Right forelimb (tissue), 1 donor: ENCODE measurements at places on chromosomes 12 and 14.

DNA sequence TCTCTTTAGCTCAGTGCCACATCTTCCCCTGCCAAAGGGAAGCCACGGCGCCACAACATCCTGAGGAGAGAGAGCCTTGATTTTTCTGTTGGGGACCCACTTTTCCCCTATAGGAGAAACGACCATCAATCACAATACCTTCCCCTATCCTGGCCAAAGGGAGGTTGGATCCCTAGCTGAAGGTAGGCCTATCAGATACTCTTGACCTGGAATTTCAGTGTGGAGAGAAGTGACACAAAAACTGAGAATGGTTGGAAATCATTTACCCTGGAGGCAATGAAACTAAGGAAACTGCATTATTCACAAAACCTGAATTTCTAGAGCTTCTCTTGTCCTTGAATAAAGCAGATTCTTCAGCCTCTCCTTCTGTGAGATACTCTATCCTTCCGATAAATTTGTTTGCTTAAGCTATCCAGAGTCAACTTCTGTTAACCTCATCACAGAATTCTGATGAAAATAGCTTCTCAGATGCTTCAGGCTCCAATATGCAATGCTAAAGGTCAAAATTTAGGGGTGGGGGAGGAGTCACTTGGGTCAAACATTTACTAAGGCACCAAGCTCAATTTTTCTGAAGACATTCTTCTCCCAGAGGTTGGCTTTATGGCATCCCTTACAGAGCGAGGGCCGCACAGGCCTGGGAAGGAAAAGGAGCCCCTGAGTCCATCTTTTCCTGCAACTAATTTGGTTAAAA is 27.0 kb upstream of the DUSP6 start:
- DNase-seq = no peak

DNA sequence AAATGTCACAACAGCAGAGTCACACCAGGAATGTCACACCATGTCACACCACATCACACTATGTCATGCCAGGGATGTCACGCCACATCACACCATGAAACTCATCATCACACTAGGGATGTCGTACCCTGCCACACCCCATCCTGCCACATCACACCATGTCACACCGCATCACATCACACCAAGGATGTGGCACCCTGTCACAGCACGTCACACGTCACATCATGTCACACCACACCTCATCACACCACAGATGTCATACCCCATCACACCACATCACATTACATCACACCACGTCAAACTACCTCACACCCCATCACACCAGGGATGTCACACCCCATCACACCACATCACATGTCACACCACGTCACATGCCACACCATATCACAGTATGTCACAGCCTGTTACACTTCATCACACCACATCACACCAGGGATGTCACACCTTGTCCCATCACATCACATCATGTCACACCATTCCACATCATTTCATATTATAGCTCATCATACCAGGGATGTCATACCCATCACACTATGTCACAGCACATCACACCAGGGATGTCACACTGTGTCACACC is 90.9 kb downstream of the TMEM121 start:
- peak; percentile 36 for DNase-seq

DNA sequence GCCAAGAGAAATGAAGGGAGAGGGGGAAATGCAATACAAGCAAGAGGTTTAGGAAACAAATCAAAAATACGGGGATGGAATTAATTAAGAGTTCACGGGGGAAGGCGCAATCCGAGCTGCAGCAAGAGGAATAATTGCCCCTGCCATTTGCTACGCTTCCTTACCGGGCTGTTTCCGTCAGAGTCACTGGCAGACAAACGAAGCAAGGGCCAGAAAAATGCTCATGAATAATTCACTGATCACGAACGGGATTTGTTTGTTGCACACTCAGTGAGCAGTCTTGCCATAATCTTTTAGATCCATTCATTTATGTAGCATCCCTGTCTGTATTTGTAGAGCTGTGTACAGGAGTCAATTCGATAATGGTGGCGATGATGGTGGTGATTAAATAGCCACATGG is 39.0 kb downstream of the PLXNC1 start:
- no peak for DNase-seq

GRCh38 chr12:50187084-50187900 is 20.1 kb upstream of the CERS5 start:
- no peak for DNase-seq

DNA sequence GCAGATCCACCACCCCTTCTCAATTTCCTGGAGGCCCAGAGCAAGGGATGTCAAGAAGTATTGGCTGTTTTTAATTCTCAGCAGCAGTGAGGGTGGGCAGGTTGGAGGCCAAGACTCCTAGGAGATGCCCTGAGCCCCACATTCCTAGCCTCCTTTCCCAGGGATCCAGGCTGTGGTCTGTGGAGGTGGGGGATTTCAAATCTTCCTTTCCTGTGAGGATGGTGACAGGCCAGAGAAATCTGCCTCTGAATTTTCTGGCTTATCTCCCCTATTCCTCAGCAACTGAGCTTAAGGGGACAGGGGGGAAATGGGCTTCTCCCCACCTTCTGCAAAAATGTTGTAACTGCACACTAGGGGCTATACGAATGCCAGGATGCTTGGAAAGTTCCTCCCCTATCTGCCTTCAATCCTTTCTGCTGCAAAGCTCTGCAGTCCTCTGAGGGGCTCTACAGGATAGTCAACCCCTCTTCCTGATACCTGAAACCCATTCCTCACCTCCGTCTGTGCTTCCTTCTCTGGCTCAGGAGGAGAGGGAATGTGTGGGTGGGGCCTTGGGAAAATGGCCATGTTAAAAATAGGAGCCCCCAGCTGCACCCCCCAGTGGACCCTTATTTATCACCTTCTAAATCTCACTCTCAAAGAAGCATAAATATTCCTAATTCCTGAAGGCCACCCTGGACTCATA is 6.6 kb downstream of the GPR84 start:
- peak; percentile 48 for DNase-seq

DNA sequence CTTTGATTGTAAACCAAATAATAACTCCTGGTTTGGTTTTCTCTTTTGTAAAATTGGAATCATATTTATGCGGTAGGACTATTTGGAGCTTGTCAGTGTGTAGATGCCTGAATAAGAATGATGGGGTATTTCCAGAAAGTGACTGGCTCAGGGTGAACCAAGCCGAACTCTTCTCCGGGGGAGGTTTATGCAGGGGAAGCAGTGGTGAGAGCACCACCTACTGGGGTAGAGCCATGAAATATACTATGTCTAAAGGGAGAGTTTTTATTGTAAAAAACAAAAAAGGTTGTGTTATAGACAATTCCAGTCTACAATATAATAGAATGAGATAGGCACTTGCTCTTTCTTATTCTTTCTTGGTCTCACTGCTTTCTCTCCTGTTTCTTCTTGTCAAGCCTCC is 222.9 kb upstream of the SLC16A7 start:
- no peak for DNase-seq

DNA sequence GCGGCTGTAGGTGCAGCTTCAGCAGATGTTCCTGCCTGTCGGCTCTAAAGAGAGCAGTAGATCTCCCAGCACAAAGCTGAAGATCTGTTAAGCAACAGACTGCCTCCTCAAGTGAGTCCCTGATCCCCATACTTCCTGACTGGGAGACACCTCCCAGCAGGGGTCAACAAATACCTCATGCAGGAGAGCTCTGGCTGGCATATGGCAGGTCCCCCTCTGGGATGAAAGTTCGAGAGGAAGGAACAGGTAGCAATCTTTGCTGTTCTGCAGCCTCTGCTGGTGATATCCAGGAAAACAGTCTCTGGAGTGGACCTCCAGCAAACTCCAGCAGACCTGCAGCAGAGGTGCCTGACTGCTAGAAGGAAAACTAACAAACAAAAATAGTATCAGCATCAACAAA is 337.1 kb upstream of the USP15 start:
- no peak for DNase-seq

DNA sequence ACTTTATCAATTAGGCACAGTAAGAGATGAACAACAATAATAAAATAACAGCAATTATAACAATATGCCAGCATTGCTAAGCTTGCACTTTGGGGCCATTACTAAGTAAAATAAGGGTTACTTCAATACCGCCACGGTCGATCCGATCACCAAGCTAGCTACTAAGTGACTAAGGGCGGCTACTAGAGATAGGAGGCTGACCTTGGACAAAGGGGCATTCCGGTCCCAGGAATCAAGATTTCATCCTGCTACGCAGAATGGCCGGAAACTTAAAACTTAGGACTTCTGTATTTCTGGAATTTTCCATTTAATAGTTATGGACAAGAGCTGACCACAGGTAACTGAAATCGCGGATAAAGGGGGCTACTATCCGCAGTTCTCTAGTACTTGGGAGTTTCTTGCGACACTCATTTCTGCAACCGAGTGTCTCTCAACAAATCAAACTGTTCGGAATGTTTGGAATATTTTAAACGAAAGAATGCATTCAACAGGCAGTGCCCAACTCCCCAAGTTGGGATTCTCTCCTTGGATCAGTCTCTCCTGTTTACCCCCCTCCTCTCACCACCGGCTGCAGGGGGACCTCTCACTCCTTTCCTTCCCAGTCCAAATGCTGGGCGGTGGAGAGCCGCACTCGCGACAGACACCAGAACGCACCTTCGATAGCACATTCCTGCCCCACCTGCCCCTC is 650 bp downstream of the HEBP1 start:
- DNase-seq = no peak

DNA sequence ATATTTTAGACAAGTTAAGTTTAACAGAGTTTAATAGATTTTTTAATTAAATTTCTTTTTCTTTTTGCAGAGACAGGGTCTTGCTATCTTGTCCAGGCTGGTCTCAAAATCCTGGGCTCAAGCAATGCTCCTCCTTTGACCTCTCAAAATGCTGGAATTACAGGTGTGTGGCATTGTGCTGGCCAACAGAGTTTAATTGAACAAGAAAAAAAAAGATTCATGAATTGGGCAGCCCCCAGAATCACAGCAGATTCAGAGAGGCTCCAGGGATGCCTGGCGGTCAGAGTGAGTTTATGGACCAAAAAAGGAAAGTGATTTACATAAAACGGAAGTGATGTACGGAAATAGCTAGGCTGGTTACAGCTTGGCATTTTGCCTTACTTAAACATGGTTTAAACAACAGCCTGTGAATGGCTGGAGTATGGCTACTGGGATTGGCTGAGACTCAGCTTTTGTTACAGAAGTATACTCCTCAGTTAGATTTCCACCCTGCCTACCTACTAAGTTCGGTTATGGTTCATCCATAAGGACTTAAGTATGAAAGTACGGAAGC is 14.5 kb upstream of the TESPA1 start:
- DNase-seq = no peak

DNA sequence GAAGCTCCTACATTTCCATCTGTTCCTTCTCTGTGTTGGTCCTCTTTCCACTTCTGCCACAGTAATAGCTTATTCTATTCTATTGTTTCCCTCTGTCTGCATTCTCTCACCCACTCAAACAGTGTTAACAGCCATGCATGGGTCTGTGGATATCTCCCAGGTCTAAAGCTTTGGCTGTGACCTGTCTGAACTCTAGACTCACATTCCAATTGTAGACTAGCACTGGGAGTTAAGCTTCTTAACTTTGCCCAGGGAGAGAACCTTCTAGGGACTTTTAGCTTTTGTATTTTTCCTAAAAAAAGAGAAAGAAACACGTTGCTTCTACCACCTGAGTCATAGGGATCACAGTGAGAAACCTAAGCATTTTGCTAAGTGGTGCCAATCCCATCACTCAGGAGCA is 36.7 kb downstream of the PTPRR start:
- DNase-seq = no peak
